ENCODE measurements at places on chromosomes 12 and 14.

GRCh38 chr14:89477391-89477790, 60.4 kb upstream of the FOXN3 start:
- no peak for DNase-seq

- no peak for DNase-seq
Observed at GRCh38 chr14:53621433-53621832, 335.2 kb downstream of the BMP4 start.

DNA sequence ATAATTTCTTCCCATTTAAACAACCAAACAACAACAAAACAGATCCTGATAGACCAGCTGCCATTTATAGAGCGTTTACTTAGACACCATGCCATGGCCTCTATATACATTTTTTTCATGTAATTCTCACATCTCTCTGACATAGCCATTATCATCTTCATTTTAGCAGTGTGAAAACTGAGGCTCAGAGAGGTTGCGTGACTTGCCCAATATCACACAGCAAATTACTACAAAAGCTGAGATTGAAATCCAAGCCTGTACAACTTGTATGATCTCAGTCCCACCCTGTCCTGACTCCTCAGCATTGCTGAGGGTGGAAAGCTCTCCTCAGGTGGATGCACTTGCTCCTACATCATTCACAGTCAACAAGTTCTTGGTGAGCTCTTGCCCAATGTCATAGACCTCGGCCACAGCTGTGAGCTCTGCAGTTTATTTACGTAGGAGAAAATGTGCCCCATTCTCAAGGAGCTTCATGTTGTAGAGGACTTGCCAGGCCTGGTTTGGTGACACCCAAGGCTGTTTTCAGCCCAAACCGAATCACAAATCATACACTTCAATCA, 55.5 kb downstream of the CRACR2A start:
- DNase-seq, result no peak

DNA sequence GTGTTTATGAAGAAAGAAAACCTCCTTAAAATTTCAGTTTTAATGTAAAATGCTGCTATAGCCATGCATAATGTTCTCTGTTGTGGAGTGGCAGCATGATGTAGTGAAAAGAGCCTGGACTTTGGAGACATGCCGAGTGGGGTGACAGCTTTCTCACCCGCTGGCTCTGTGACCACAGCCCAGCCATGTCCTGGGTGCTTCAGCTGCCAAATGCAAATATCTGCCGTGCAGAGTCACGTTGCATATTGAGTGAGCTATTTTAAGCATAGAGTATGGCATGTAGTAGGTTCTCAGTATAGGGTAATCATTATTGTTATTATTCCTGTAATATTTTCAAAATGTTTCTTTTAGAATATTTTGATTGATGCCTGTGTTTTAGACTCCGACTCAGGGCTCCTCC, 15.5 kb upstream of the TCTN2 start:
- DNase-seq, result no peak

DNA sequence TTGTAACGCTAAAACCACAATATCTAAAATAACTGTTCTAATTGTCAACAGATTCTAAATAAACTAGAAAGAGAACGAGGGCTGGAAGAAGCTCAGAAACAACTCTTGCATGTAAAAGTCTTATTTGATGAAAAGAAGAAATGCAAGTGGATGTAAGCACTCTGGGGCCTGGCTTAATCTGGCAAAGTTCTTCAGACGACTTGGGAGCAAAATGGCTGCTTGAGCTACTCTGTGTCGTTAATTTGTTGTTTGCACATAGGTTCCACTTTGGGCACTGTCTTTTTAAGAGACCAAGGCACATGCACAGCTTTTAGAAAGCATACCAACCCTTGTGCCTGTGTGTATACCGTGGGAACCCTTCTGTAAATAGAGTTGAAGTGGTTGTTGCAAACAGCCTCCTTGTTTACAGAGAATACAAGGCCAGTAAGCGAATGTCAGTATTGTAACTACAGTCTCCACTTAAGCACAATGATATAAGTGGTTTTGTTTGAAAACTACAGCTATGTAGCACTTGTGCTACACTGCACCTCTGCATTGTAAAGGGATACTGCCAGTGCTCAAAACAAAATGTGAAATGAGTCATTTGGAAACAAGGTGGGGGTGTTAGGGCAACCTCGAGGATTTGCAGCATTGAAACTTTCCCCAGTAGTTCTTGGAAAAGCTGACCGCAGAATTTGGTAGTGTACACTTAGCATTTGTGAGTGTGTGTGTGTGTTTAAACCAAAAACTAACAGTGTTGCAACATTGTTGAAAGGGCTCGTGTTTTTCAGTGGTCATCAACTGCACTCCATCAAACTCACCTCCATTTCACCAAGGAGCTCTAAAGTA, 154.3 kb downstream of the CEP83 start:
- no peak for DNase-seq

DNA sequence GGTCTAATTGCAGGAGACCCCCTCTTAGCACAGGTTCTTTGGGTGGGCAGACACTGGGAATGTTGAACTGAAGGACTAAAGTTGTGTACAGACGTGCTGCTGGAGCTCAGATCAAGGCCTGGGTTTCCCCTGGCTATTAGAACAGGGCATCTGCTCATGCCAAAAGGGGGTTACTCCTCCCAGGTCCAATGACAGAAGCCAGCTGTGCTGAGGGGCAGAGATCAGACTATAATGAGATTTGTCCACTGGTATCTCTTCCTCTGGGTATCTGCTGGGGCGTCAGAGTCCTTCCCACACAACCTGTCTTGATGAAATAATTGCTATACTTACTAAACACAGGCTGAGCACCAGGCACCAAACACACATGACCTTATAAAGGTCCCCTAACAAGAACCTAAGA, 42.6 kb downstream of the LTBP2 start:
- DNase-seq, result no peak

GRCh38 chr12:91021076-91021475, 16.3 kb upstream of the EPYC start:
- no peak for DNase-seq

- DNase-seq, result no peak
Observed at GRCh38 chr12:22002430-22002829, 43.6 kb upstream of the CMAS start.

DNA sequence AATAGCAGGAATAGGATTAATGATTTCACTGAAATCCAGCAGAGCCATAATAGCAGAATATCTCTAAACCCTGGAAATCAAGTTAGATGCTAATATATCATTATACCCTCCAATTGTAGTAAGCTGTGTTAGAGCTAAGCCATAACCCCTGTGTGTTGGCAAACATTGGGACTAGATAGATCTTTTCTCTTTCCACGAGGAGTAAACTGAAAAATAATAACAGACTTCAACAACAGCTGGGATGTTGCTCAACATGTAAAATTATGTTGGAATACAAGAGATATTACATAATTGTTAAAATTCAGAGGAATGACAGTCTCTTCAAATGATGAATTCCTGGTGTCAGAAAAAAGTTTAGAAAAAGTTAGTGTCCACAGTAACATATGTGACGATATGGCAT, 383.8 kb downstream of the SNAPC1 start:
- DNase-seq, result no peak

DNA sequence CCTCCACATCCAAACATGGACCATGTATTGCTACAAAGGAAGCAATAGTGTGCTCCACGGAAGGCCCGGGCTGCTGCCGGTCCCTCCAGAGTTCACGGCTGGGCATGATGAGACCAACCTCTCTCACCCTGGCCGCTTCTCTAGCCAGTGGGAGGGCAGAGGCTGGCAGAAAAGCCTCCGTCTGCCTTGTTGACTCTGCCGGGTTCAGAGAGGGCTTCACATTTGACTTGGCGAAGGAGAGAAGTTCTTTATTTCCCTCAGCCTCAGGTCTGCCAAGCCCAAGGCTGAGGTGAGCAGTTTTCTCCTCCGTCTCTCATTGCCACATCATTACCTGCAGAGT, 230.0 kb downstream of the ZFP36L1 start:
- no peak for DNase-seq

GRCh38 chr14:36264107-36264506, 56.3 kb downstream of the MBIP start:
- DNase-seq, result no peak

DNA sequence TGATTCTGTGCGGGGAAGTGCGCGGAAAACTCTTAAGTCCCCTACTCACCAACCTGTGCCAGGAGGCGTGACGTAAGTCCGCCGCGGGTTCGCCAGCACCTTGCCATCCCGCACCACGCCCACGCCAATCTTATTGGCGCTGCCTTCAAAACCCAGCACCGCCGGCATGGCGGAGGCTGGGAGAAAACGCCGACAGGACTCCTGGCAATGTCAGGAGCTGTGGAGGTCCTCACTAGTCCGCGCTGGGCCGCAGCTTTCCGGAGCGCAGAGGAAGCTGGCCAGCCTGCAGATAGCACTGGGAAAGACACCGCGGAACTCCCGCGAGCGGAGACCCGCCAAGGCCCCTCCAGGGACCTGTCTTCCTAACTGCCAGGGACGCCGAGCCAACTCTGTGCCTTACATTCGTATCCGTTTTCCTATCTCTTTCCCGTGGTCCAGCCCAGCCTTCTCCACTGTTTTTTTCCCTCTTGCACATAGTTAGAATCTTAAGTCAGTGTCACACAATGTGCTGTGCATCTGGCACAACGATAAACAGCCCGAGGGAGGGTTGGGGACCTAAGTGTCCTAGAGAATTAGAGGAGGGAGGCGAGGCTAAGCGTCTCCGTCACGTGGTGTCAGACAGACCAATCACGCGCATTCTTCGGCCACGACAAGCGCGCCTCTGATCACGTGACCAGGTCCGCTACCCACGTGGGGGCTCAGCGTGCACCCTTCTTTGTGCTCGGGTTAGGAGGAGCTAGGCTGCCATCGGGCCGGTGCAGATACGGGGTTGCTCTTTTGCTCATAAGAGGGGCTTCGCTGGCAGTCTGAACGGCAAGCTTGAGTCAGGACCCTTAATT, at the start of the genes APEX1 and OSGEP:
APEX1 (plus strand) TSS at position 711 of the 839 bp plus-strand sequence. CDS start 420 bp downstream, outside the sequence.
OSGEP (minus strand) TSS at position 297 of the 839 bp plus-strand sequence; CDS start at position 168, 129 bp downstream.
- peak; percentile 98 for DNase-seq

GRCh38 chr12:116978791-116979508, 68.2 kb downstream of the FBXW8 start:
- no peak for DNase-seq

DNA sequence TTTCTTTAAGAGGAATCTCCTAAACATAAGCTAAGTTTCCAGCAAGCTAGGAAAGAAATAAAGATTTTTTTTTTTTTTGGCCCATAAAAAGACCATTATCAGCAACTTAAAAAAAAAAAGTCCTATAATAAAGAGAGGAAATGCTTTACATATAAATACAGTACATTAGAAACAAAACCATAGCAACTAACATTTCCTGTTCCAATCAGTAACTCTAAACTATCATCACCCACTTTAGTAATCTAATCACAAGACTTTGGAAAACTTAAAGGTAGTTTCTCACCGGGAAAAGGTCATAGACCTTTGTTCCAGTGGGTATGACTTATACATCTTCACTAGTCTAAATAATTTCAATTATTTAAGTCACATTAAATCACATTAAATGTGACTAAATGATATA, 11.1 kb downstream of the SPTSSA start:
- DNase-seq, result no peak

DNA sequence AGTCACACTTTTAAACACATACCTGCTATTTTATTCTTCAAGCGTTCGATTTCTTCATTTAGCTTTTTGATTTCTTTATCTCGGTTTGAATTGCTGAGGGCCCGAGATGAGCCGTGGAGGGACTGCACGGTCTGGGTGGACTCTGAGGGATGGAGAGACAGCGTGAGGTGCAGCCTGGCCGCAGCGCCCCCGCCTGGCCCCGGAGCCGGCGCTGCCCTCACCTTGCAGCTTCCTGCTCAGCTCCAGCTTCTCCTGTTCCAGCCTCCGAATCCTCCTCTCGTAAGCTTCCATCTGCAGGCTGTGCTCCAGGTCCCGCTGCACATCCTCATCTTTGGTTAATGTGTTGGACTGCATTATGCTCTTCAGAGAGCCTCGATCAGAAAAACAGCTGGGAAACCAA, 53.2 kb downstream of the AMN start:
- no peak for DNase-seq

- no peak for DNase-seq
Observed at GRCh38 chr14:65686761-65687160, 274.2 kb downstream of the FUT8 start.

DNA sequence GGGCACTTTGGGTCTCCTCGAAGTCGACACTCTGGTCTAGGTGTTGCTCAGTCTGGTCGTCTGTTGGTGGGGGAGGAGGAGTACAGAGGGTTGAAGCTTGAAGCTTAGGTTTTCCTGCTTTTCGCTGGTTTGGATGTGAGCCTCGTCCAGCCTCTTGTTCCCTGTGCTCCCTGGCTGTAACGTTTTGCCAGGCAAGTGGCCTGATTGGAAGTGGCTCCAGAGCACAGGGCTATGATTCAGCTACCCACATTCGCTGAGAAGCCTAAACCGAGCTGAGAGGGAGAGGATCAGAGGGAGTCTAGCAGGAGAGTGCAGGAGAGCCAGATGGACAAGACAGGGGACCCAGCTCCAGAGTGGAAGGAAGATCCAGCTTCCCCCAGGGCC, 6.1 kb downstream of the HOXC10 start:
- no peak for DNase-seq

DNA sequence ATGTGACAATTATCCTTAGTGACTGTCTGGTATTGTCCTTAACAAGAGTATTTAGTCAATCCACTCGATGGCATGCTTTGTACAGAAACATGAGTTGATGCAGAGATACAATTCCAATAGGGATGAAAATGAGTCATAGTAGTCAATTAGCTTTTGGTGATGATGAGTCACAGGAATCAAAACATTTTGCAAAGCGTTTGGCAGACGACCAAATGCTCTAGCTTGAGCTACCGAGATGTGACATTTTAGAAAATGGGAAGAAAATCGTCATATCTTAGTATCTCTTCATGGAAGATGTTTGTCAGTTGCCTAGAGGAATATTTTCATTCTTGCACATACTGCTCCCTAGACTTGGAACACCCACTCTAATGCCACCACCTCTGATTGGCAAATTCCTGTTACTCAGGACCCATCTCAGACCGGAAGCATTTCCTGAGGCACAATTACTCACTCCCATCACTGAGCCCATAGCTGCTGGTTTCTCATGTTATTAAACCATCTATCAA, 95.0 kb downstream of the LMNTD1 start:
- DNase-seq, result no peak

- DNase-seq, result no peak
Observed at GRCh38 chr14:80754696-80755095, 186.8 kb downstream of the CEP128 start.

DNA sequence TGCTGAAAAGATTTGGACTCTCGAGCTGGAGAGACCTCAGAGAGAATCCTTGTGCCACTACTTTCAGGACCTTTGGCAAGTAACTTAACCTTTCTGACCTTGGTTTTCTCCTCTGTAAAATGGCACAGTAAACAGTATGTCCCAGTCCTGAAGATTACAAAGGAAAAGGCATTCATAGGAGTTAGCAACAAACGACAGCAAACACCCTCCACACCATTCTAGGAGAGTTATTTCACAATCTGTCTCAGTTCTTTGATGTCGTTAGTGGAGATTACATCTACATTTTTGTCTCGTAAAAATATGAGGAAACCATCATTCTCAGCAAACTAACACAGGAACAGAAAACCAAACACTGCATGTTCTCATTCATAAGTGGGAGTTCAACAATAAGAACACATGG, 205.7 kb downstream of the ITPR2 start:
- DNase-seq, result no peak

DNA sequence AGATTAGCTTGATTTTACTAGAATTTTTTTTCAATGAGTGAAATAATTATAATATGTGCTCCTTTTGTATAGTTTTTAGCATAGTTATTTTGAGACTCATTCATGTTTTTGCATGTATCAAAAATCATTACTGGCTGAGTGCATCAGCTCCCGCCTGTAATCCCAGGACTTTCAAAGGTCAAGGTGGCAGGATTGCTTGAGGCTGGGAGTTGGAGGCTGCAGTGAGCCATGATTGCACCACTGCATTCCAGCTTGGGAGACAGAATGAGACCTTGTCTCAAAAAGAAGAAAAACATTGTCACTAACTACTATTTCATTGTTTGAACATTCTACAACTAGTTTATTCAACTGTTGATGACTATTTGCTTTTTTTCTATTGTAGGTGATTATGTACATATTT, 802.7 kb downstream of the SLC16A7 start:
- DNase-seq, result no peak
